A549 treated with AZD2906 at 1 μM for 4 hours (cell line): ENCODE measurements at places on chromosomes 13 and 19. TPM values are rescaled to one million over a fixed set of nuclear protein-coding genes. Genes with fewer than 3 reads are reported as not detected.

TMEM147 gene
- 346 to 443 TPM (median 420 TPM) in 5 replicates for total RNA-seq

OLFM4 gene
- total RNA-seq, result 0.02 TPM in 1 of 5 replicates, not detected in the others

PDCD5 gene
- 405 to 467 TPM (median 439 TPM) in 5 replicates for total RNA-seq

ZFR2 gene
- 0.09 to 0.45 TPM (median 0.11 TPM) in 5 replicates for total RNA-seq

C19orf33 gene
- 584 to 802 TPM (median 695 TPM) in 5 replicates for total RNA-seq
